Aorta (tissue), 5 donors: ENCODE measurements at places on chromosomes 13 and 19. TPM values are rescaled to one million over a fixed set of nuclear protein-coding genes. Genes with fewer than 3 reads are reported as not detected.

APOE gene
- 96.1 TPM for total RNA-seq

ZNF730 gene
- total RNA-seq = 0.91 TPM

NLRP4 gene
- total RNA-seq = not detected

PPP1R37 gene
- total RNA-seq = 12.1 TPM

GCDH gene
- total RNA-seq = 15.1 TPM

IRGC gene
- not detected for total RNA-seq

PGLYRP1 gene
- 1.4 TPM for total RNA-seq

WDR88 gene
- total RNA-seq = not detected

KIR3DL2 gene
- total RNA-seq = not detected

NLRP5 gene
- total RNA-seq = not detected
